NCI-H510A (cell line): ENCODE measurements at places on chromosomes 4 and X.
A peak's percentile ranks its signal among the peaks of the same experiment; 100 is the strongest.

DNA sequence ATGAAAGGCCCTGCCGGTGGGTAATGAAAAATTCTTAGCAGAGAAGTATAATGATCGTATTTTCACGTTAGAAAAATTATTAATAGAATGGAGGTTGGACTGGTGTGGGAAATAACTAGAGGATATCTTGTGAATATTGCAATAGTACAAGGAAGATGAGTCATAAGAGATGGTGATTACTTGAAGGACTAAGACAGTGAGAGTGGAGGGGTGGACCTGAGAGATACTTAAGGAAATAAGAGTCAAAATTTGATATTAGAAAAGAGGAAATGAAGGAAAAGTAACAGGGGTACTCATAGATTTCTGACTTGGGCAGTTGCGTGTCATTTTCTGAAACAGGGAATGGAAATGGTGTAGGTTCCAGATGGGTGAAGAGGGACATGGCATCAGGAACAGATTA, 1.7 kb upstream of the USP53 start:
- DNase-seq = no peak

DNA sequence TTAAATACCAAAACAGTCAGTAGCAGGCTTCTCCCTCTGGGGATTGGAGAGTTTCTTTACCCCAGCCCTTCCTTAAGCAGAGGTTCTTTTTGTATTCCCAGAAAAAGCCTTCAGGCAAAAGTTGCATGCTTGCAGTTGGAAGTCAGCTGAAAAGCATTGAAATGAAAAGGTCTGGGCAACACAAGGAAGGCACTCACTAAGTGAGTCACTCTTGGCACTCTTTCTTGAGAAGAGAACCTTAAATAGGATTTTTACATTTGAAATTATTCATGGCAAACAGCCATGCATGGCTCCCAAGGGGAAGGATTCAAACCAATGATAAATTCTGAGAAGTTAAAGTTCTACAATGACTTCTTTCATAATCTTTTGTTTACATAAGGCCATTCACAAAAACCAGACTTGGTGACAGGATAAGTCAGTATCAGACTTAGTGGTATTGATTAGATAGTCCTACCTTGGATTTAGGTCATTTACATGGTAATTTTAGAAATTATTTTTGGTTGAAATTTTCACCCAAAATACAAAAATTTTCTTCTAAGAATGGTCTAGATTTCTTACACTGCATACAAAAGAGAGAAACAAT, 2068.9 kb downstream of the PCDH7 start:
- no peak for DNase-seq

DNA sequence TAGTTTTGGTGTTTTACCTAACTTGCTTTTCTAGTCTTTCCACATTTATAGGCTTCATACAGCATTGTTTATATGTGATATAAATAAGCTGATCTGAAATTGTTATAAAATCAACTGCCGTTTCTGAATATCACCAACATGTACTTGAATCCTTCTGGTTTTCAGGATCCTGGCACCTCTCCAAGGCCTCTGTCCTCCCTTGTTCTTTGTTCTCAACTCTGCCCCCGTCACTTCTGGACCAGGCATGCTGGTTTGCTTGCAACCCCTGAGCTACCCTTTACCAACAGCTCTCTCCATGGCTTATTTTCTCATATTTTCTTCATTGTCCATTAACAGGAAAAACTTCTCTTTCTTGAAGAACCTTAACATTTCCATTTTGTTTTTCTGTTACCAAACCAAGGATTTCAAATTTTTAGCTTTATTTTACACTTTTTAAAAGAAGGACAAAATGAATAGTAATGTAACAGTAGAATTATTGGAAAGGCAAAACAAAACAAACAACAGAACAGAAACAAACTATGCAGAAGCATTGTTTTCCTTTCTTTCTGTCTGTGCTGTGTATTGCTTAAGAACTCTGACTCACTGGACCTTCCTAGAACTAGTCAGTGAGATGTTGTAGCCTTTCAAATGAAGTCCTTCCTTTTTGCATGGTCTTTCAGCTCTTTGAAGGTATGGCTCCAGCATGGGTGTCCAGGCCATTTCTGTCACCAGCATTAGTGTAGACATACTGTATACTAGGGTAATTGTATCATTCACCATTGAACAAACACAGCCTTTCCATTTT, 44.8 kb downstream of the BANK1 start:
- peak; percentile 13 for DNase-seq

GRCh38 chr4:78527555-78527954, 24.0 kb upstream of the ANXA3 start:
- no peak for DNase-seq

DNA sequence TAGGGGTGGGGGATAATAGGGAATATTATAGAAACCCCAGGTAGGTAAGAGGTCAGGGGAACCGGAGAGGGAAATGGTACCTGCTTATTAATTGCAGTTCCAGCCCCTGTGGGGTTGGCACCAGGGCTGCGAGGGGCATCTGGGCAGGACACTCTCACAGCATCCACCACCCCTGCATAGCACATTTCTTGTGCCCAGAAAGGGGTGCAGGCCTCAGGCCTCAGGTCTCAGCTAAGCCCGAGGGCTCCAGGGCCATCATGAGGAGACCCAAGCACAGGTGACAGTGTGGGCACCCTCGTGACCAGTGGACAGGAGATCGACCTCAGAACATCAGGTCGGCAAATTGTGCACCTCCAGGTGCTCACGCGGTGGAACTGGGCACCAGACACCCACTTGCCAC, 164.7 kb downstream of the EVC2 start:
- DNase-seq = no peak

DNA sequence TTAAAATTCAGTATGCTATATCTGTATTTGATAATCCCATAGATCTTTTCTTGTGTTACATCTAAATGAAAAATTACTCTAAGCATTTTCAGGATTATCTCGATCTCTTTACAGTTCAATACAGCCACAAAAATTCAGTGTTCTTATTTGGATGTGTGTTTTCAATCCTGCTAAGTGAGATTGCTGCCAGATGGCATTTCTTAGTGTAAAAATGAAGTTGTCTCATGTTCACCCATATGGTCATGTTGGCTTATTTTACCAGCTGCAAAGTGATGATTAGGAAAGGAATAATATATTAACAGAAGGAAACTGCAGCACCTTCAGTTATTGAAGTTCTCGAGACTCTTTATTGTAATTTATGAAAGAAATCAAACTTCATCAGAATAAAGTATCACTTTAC, 12.1 kb upstream of the FAM47A start:
- no peak for DNase-seq

- DNase-seq = no peak
Measured at GRCh38 chr4:78870056-78870455, 69.2 kb downstream of the PAQR3 start.

DNA sequence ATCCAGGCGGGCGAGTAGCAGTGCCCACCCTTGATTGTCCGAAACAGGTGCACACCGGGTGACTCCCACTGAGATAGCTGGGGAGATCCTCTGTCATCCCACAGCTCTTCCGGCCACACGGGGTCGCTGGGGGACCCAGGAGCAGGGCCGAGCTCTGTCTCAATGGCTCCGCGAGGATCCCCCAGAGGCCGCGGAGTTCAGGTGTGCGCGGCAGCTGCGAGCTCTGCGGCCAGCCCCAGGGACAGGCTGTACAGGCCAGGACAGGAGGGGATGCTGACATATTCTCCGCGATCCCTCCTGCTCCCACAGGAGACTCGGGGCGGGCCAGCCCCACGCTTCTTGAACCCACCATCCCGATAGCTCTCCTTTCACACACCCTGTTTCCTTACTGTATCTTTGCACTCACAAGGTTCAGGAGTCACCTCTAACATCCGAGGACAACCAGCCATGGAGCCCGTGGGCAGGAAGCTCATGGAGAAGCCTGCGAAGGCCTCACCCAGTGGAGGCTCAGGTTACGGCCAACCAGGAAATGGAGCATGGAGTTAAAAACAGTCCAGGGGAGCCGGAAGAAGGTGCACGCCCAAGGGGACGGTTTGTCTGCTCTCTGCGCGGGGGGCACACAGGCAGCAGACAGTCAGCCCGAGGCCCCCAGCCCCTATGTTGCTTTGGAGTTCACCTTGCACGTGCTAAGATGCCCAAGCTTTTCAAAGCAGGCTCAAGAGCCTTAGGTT, 77.9 kb upstream of the AMELX start:
- no peak for DNase-seq

DNA sequence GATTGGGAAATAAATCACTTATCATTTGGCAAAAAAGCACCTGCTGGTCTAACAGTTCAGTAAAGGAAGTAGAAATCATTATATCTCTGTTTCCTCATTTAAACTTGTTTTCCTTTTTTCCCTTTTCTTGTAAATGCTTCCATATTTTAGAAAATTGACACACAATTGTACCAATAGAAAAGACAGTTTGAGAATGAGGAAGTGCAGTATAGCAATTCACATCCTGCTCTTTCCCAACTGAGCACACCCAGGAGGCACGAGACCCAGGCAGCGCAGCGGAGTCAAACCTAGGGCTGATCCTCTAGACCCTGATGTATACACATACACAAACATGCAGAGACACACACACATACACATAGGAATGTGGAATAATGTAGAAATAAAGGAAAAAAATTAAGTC, 74.8 kb upstream of the PACRGL start:
- no peak for DNase-seq

DNA sequence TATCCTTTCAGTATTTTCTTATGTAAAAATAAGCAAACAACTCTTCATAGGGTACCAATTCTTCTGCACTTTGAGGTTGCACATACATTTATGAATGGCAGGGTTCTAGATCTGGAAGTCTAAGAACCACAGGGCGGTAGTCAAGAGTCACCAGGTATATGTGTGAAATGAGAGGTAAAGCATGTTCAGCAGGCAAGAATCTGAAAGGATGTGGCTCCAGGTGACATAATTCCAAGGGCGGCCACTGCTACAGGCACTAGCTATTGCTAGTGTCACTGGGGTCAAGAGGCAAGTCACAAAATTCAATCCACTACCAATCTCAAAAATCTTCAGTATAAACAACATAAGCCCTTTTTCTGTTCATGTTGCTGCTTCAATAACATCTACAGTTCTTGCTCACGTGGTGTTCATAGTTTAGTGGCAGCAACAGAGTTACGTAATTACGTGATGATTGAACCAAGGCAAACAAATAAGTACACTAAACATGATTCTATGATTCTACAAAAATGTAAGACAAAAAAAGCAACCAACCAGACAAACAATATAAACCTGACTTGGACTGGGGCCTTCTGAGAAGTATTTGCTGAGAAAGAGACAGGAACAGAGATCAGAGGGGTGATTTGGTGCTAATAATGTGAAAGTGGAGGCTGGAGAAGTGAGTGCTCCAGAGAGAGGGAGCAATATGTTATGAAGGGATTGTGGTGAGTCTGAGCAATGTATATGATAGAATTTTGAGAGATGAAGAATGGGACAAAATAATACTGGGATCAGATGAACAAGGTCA, 101.7 kb downstream of the NAA11 start:
- DNase-seq = no peak

GRCh38 chr4:135368831-135369230, 1167.2 kb upstream of the PABPC4L start:
- DNase-seq = no peak

GRCh38 chr4:38523524-38524448, 140.2 kb upstream of the KLF3 start:
- no peak for DNase-seq

GRCh38 chr4:38529189-38530115, 134.5 kb upstream of the KLF3 start:
- DNase-seq = peak; percentile 59

- no peak for DNase-seq
Measured at GRCh38 chr4:169295822-169296221, 25.1 kb upstream of the SH3RF1 start.

GRCh38 chr4:118730683-118731082, 45.5 kb downstream of the METTL14 start:
- no peak for DNase-seq

DNA sequence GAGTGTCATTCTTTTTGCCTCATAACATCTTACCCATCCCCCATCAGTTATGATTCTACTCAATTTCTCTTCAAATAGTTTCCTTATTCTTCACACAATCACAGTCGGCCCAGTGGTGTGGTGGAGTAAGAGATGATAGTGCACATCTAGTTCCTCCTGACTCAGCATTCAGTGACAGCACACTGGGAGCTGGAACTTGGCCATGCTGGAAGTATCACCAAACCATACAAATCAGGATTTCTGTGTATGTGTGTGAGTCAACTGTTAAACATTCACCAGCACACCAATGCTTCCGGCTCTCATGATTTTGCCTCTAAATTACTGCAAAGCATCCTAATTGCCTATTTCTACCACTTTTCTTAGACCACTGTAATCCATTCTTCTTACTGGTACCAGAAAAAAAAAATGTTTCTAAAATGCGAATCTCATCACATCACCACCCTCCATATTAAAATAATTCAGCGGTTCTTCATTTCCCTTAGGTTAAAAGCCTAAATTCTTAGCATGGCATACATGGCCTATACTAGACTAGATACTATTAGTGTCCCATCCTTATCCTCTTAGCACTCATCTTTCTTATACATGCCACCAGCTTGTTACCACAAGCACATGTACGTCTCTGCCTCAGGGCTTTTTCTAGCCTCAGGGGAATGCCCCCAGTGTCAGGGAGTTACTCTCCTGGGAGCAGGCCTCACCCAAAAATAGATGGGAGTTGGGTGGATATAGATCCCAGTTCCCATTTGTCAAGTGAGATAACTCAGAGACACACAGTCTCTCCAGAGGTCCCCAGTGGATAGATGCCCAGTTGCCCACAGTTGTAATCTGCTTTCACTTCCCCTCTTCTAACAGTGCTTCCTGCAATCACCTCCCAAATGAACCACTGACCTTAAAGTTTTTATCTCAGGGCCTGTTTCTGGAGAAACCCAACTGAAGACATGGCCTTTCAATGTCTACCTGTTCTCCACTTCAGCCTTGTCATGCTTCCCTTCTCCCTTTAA, 49.2 kb upstream of the DDX53 start:
- DNase-seq = no peak

GRCh38 chrX:106150701-106151100, 17.4 kb upstream of the PWWP3B start:
- no peak for DNase-seq

GRCh38 chr4:102564399-102565059, 63.4 kb downstream of the NFKB1 start:
- DNase-seq = no peak

GRCh38 chr4:183306811-183307210, 13.3 kb downstream of the CLDN22 start:
- DNase-seq = no peak

DNA sequence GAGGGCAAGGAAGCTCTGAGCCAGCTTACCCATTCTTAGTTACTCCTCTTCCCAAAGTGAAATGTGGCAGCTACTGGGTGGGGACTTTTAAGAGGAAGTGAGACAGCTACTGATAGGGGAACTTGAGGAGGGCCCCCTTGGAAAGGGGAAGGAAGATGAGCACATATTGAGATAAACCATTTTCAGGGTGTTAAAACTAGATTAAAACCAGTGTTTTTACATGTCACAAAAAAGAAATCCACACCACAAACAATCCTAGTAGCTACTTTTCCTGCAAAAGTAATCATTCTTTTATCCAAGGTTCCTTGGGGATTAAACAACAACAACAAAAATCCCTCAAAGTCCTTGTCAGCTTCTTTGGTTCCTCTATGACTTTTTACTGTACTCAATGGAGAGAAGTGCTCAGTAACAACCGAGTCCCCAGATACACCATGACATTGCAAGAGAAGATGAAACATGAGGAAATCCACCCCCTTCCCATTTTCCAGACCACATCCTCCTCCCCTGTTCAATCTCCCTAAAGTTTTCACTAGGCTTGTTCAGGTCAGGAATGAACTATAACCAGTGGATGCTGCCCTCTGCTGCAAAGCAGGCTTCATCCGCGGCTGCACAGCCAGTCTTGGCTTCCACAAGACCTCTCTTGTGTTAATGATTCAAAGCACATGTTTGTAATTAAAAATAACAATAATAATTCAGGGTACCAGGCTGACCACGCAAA, 113.5 kb upstream of the TMEM164 start:
- no peak for DNase-seq

GRCh38 chr4:82139287-82139686, 234.5 kb downstream of the HNRNPD start:
- no peak for DNase-seq
